Caki2 (cell line): ENCODE measurements at places on chromosomes 12 and 14. TPM values are rescaled to one million over a fixed set of nuclear protein-coding genes. Genes with fewer than 3 reads are reported as not detected.

Gene GALNT8
- total RNA-seq: not detected in 2 replicates

Gene RXYLT1
- 38.1 and 50.7 TPM in 2 replicates for total RNA-seq

Gene FGF6
- not detected in 2 replicates for total RNA-seq

Gene LRP1-AS
- total RNA-seq: not detected in 2 replicates

Gene PTPRR
- total RNA-seq: 22.3 and 31.0 TPM in 2 replicates
